AG10803 (cell line): ENCODE measurements at places on chromosomes 1 and 21.
A peak's percentile ranks its signal among the peaks of the same experiment; 100 is the strongest.

DNA sequence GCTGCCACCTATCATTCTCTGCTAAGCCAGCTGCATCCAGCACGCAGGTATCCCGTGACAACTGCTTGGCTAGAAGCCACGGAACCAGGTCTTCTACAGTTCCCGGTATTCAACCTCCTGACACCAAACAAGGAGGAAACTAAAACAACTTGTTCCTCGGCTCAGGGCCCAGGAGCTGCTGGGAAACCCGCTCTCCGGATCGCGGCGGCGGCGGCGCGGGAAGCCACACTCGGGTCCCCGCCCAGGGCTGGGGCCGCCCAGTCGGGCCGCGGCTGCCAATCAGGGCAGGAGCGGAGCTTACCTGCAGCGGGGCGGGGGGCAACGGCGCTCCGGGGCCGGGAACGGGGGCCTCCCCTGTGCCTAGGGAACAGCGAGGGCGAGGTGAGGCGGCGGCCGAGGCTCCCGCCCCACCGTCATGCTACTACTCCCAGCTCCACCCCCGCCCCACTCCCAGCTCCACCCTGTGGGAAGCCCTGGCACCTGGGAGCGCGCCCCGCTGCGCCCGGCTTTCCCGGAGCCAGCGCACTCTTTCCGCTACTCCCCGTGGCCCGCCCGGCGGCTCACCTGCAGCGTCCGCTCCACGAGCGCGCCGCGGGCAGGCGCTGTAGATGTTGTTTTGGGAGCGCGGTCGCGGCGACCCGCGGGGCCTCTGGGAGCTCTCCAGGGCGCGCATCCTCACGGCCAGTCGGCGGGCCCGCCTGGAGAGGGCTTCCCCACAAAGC, 12.1 kb downstream of the IL24 start:
- no peak for DNase-seq

GRCh38 chr1:5596651-5597050, 395.6 kb downstream of the NPHP4 start:
- no peak for DNase-seq

DNA sequence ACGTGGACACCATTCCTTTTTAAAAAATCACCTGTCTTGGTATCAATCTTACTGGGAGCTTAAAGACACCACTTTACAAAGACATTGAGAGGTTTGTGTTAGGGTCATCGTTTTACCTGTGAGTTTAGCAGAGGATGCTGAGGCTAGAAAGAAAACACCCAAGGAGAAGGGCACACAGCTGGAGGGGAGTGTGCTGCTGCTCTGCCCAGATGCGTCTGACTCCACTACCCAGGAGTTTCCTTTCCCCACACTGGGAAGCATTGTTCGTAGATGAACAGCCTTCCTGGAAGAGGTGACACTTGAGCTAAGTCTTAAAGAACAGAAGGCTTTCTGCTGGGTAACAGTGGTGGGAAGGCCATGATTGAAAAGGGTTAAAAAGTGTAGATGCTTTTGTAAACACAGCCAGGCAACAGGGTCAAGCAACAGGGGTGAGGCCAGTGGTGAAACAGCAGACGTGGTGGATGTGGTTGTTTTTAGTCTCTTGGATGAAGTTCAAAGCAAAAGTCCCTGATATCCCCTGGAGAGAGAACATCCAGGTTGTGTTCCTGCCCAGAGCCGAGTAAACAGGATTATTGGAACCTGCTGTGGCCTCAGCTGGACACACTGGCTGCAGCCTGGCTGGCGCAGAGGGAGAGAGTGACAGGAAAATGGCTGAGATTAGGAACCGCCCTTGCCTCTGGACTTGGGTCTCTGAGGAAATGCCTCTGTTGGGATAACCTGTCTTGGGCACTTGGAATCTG, 198.6 kb upstream of the JUN start:
- peak; percentile 49 for DNase-seq

GRCh38 chr1:2251786-2252185, 23.7 kb downstream of the SKI start:
- no peak for DNase-seq

- peak; percentile 93 for DNase-seq
Measured at GRCh38 chr1:214427871-214428277, 123.5 kb downstream of the PTPN14 start.

GRCh38 chr1:202577381-202577780, 132.9 kb downstream of the SYT2 start:
- DNase-seq, result peak; percentile 37

DNA sequence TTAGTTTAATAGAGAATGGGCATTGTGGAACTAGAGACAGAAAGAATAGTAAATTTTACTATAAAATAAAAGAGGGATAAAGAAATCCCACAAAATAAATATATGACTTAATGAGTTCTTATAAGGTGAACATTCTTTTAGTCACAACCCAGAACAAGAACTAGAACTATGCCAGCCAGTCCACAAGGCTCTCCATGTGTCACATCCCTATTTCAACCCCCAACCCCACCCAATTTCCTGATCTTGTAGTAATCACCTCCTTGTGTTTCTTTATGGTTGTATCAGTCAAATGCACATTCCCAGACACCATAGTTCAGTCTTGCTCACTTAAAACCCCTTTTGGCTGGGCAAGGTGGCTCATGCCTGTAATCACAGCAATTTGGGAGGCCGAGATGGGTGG, 662.3 kb upstream of the CAMK1G start:
- DNase-seq, result no peak

GRCh38 chr1:118147522-118147921, 37.5 kb downstream of the SPAG17 start:
- DNase-seq, result peak; percentile 91

DNA sequence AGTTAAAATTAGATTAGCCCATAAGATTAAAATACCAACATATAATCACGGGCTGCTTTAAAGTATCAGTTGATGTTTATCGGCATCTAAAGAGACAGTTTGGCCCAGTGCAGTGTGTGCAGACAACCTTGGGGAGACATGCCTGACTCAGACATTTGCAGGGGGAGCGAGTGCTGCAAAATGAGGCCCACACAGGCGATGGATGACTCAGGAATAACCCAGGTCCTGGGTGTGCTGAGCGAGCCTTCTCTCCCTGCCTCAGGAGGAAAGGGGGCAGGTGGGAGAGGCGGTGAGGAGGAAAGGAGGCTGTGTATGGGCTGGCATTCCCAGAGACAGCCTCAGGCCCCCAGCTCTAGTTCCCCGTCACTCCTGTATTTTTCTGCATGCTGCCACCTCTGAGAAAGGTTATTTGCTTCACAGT, 9.0 kb downstream of the SLC9A1 start:
- DNase-seq, result peak; percentile 79

DNA sequence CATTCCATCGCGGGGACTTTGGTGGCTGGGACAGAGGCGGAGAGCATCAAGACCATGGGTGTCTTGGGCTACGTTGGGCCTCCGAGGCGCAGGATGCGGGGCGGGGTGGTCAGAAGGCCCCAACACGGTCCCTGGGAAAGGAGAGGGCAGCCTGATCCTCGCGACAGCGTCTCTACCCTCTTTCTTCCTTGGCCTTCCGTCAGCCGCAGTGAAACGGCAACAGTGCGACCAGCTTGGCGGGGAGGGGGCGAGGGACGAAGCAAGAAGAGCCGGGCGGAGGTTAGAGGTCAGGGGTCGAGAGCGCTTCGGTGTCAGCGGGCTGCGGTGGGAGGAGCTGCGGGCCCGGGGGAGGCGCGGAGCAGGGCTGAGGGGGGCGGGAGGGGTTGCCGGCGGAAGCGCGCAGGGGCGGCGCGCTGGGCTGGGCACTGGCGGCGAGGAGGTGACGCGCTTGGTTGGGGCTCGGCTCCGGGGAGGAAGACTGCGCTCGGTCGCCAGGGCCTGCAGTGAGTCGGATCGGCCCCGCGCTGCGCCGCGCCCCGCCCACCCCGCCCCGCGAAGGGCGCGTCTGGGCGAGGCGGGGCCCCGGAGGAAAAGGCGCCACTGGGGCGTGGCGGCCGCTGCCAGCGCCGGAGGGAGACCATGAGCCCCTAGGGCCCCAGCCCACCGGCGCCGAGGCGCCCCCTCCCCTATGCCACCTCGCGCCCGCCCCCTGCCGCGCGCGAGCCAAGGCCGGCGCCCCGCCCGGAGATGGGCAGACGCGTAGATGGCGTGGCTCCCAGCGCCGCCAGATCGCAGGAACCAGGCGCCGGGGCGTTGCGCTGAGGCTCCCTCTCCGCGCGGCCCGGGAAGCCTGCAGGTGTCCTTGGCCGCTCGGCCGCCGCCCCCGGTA, at the start of gene KCNC4:
Gene KCNC4 (plus strand): TSS at position 600 of the 889 bp plus-strand sequence. CDS start 1,186 bp downstream, outside the sequence.
- peak; percentile 89 for DNase-seq

GRCh38 chr1:235670157-235670776, 20.7 kb upstream of the GNG4 start:
- DNase-seq, result no peak

GRCh38 chr1:85058786-85059185, 10.5 kb upstream of the MCOLN3 start:
- no peak for DNase-seq

DNA sequence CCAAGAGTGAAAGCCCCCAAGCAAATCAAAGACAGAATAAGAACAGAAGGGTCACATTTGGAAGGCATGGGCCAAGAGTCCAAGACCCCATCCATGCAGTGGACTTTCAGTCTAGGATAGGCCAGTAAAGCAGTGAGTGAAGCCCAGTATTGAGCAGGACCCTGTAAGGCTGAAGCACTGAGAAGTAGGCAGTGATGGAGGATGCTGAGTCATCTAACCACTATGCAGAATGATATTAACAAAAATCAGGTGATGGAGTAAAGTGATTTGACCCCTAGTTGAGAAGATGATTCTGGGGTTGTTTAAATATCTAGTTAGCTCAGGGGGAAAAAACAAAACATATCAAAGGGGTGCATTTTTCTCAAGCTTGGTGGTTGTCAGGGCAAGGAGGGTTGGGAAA, 308.7 kb upstream of the PLXNA2 start:
- no peak for DNase-seq

DNA sequence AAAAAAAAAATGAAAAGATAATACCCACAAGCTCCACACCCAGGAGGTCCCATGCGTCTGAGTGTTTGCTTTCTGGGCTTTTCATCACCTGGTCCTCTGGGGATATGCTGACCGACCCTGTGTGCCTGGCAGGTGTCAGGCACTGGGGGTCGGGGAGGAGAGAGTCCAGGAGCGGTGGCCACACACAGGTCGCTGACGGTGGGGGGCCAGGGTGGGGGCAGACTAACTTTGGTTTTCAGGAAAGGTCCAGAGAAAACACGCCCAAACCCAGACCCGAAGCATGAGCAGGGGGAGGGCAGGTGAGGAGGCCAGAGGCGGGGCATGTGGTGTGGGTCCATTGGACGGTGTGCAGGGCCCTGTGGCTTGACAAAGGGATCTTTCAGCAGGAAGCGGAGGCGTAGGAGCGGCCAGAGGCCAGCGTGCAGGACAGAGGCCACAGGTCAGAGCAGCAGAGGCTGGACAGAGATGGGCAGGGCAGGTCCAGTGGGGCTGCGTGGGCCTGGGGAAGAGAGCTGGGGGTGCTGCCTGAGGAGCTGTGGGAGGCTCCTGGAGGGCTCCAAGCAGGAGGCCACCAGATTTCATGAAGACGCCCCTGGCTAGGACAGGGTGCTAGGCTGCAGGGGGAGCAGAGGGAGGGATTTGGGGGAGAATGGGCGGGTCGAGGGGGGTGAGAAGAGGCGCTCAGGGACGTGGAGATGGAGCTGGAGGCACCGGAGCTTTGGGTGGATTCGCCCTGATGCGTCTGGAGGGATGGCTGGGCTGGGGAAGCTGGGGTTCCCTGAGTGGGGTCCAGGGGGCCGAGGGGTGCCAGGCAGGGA, 15.8 kb downstream of the RNF223 start:
- no peak for DNase-seq

- no peak for DNase-seq
Measured at GRCh38 chr1:155717041-155717440, 28.1 kb downstream of the DAP3 start.

GRCh38 chr1:31095298-31095981, 29.9 kb upstream of the PUM1 start:
- DNase-seq, result peak; percentile 86

DNA sequence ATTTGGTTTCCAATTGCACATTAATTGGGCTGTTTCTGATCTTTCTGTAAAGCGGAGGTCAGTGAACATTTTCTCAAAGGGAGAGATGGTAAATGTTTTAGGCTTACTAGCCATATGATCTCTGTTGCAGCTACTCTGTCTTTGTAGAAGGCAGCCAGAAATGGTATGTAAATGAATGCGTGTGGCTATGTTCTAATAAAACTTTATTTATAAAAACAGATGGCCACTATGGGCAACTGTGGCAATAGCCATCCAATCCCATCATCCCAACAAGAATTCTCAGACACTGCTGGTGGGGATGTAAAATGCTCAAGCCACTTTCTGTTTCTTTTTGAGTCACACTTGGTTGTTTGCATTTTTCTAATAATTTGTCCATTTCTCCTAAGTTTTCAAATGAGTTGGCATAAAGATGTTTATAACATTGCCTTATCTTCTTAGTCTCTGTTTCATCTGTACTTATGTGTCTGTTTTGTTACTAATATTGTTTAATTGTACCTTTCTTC, 448.8 kb upstream of the VAMP3 start:
- DNase-seq, result peak; percentile 18

DNA sequence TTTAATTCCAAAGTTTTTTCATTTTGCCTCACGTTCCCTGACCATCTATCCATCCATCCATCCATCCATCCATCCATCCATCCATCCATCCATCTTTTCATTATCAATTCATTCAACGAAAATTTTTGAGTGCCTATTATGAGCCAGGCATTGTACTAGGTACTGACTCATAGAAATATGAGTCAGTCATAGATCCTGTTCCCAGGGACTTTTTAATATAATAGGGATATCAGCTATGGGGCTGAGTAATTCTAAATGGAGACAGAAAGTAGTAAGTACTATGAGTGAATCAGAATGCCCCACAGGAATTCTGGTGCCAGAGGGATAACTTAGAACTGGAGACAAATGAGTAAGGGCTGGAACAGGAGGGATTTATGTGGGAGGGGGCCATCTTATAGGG, 49.8 kb upstream of the GNG12 start:
- DNase-seq, result peak; percentile 57

DNA sequence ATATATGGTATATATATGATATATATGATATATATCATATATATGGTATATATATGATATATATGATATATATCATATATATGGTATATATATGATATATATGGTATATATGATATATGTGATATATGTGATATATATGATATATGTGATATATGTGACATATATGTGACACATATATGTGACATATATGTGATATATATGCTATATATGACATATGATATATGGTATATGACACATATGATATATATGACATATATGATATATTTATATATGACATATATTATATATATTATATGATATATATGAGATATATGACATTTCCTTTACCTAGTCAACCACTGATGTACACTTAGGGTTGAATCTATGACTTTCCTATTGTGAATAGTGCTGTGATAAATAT, 36.1 kb upstream of the EEIG2 start:
- no peak for DNase-seq

DNA sequence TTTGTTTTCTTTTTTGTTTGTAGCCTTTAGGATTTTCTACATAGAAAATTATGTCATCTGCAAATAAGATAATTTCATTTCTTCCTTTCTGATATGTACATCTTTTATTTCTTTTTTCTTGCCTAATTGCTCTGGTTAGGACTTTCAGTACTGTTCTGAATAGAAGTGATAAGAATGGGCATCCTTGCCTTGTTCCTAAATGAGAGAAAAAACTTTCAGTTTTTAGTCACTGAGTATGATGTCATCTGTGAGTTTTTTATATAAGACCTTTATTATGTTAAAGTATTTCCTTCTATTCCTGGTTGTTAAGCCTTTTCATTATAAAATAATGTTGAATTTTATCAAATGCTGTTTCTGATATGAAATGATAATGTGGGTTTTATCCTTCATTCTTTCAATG, 76.0 kb upstream of the SLC35F3 start:
- no peak for DNase-seq

GRCh38 chr1:21624571-21625389, 44.4 kb downstream of the RAP1GAP start:
- peak; percentile 45 for DNase-seq
